ENCODE measurements at places on chromosomes 12 and 14. TPM values are rescaled to one million over a fixed set of nuclear protein-coding genes. Genes with fewer than 3 reads are reported as not detected.

The KLHL33 gene
- not detected for total RNA-seq

The SOCS4 gene
- 35.4 TPM for total RNA-seq

The SNRPF gene
- 5.5 TPM for total RNA-seq

The AQP2 gene
- not detected for total RNA-seq

The TMED8 gene
- total RNA-seq: 16.0 TPM

The ADCY6 gene
- 42.2 TPM for total RNA-seq

The CIDEB gene
- total RNA-seq: 1.4 TPM

The CDKN1B gene
- 16.9 TPM for total RNA-seq

The KCNA5 gene
- not detected for total RNA-seq

The PFKM gene
- 63.2 TPM for total RNA-seq

The LRTM2 gene
- not detected for total RNA-seq

The MMP19 gene
- 2.2 TPM for total RNA-seq

The LRRIQ1 gene
- 0.99 TPM for total RNA-seq

The KRT7 gene
- 2,215 TPM for total RNA-seq

The L2HGDH gene
- total RNA-seq: 6.7 TPM

The OTUB2 gene
- total RNA-seq: 3.7 TPM

The TAS2R9 gene
- total RNA-seq: not detected

The MARCHF9 gene
- total RNA-seq: 18.8 TPM

The KRT75 gene
- total RNA-seq: 3.2 TPM

The GDF3 gene
- total RNA-seq: not detected
